ENCODE measurements at places on chromosomes 5 and 9.

DNA sequence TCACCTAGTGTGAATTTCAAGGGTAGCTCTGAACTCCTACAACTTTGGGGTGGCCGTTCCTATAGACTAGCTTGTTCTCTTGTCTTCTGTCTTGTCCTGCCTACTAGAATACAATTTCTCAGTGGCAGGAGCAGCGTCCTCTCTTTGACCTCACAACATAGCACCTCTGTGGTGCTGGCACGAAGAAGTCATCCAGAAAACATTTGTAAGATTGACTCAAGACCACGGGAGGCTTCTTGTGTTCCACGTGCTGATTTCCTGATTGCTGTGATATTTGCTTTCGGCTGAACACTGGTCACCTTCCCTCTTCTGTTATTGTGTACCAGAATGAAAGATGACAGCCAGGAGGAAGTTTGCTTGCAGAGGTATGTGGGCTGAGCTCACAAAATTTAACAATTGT is 27.0 kb downstream of the SLC1A1 start:
- no peak for DNase-seq

- no peak for DNase-seq
Observed at GRCh38 chr9:99852617-99853016, 30.9 kb downstream of the NR4A3 start.

DNA sequence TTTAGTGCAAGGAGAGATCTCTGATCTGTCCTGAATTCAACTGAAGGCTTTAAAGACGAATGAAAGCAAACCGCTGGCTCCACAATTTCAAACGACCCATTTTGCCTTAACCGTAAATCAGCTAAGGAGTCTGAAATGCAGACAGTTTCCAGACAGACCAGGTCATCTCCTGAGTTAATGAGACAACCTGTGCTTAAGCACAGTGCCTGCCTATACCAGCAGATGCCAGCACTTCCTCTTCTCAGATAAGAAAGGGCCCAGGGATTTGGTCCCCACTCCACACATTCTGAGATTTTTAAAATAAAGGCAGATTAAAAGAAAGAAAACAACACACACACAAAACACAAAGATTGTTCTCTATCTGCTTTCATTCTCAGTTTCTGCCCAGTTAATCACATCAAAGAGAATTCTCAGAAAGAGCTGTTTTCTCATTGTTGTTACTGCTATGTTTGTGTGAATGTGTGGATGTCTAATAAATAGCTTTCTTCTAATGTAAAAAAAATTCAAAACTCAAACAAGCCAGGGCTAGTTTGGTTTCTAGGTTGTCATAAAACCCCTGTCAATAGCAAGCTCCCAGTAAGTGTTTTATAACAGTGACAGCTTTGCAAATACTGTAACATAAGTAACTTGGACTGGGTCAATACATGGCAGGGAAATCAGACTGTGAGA is 157.7 kb upstream of the SLC24A2 start:
- peak; percentile 10 for DNase-seq

DNA sequence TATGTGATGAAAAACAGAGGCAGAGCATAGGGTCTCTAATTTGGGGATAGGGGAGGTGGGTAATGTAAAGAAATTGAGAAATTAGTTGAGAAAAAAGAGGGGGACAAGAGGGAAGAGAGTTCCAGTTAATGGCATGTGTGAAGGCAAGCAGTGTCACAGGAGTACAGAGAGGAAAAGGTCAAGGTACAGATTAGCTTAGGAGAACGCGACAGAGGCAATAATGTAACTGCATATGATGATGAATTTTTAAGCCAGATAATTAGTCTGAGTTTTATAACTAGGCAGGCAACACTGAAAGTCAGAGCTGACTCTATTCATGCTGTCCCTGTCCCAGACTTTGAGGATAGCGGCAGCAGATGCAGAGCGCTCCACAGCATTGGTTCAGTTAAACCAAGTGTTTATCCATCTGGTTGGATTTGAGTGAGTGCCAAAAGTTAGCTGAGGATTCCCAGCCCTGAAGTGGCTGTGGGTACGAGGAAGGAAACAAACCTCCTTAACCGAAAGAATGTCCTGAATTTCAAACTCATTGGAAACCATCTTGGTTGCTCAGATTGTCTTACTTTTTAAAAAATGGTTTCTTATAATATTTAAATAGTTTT is 315.2 kb downstream of the ARHGAP26 start:
- no peak for DNase-seq

DNA sequence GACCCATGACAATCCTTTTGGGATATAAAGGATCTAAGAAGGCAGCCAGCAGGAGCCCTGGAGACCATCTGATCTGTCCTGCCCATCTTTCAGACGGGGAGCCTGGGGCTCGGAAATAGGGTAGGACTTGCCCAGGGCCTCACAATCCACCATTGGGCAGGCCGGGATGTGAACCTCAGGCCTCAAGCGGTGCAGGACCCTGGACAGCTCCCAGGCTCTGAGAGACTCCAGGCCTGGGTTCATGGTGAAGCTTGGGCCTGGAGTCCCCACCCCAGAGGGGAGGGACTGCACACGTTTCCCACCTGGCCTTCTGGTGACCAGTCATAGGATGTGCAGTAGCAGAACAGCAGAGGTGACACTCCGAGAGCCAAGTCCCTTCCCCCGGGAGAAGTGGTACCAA is 36.6 kb upstream of the RAPGEF1 start:
- peak; percentile 19 for DNase-seq

DNA sequence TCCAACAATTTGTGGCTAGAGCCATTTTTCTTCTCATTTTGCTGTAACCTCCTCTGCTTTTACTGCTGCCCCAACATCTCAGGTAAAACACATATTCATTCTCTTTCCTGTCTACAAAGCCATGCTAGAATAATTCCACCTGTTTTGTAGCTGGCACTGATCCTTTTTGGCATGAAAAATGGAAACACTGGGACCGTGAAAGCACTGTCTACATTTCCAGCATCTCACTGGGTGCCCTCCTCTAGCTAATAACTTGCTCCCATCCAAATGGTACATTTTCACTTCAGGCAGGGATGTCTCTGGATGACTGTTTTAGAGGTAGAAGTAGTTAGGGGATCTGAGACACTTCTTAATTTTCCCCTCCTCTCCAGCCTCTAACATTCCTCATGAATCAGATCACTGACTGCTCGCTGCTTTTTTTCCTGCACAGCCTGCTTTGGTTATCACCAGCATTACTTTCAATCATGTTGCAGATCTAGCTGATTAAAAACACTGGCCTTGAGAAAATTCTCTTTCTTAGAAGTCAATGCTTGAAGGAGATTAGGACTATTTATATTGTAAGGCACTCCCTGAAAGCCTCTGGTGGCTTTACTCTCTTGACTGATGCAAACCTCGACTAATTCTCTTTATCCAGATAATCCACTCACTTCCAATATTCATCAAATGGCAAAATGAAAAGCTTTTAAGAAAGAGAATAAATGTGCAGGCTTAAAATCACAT is 1312.6 kb upstream of the DMAC1 start:
- DNase-seq, result no peak

Measured in RPMI7951 (cell line).